Frontal cortex (tissue), 4 donors: ENCODE measurements at places on chromosomes 1 and 21. TPM values are rescaled to one million over a fixed set of nuclear protein-coding genes. Genes with fewer than 3 reads are reported as not detected.

GRCh38 chr1:116997066-116997465, 4.5 kb upstream of the CD101 start:
- DNase-seq: no peak

The DCST1 gene
- total RNA-seq: not detected

The AKR7A2 gene
- 21.6 TPM for total RNA-seq

The GPR25 gene
- not detected for total RNA-seq
